ENCODE measurements at places on chromosomes 16 and 17.
A peak's percentile ranks its signal among the peaks of the same experiment; 100 is the strongest.

DNA sequence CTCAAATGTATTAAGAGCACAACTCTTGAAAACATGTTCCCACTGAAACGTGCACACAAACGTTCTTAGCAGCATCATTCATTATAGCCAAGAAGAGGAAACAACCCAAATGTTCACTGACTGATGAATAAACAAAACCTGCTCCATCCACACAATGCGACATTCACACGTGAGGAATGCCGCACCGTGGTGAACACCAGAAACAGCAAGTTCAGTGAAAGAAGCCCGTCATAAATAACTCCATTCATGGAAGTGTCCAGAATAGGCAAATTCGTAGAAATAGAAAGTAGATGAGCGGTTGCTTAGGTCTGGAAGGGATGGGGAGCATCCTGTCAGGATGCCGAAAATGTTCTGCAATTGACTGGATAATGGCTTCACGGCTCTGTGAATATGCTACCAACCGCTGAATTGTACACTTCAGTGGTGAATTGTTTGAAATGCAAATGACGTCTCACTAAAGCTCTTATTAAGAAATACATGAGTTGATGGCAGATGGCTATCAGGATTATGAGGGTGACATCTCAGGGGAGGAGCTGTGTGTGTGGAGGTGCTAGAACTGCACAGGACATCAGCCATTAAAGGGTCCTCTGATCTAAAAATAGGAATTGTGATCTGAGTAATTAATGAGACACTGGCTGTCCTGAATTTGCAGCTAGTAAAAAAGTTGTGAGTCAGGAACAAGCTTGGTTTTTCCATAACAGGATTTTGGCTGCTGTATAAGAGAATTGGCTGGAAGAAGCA is 771.0 kb downstream of the KCNJ18 start:
- DNase-seq = no peak

GRCh38 chr17:77366558-77367245 is 225.9 kb downstream of the SEC14L1 start:
- DNase-seq = no peak

GRCh38 chr17:67461228-67461780 is 84.2 kb downstream of the PITPNC1 start:
- DNase-seq = no peak

DNA sequence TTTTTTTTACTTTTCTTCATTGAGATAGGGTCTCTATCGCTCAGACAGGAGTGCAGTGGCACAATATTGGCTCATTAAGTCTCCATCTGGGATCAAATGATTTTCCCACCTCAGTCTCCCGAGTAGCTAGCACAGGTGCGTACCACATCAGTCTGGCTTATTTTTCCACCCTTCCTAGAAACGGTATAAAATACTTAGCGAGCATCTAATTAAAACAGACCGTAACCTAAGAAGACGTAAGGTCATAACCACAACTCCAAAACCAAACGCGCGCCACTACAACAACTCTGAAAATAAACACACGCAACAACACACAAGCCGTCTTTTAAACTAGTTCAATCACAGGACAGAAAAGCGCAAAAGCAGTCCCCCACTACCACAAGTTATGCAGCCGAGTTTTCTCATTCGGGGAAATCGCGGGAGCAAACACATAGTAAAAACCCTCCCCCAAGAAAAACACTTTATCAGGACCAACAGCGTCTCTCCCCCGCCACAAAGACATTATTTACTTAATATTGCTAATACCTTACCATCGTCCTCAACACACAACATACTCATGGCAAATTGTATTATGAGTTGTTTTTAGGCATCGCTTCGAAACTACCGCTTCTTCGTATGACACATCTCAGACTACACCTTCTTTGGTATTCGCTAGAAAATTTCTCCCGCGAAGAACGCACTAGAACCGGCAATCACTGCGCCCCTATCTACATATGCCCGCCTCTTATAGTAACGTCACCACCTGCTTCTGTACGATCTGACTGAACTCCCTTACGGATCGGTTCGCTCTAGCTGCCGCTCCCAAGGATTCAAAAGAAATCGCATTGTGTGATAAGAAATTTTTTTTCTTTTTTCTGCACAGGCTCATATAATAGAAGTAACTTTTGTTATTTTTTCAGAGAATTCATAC is 32.8 kb downstream of the TEX14 start:
- peak; percentile 91 for DNase-seq

DNA sequence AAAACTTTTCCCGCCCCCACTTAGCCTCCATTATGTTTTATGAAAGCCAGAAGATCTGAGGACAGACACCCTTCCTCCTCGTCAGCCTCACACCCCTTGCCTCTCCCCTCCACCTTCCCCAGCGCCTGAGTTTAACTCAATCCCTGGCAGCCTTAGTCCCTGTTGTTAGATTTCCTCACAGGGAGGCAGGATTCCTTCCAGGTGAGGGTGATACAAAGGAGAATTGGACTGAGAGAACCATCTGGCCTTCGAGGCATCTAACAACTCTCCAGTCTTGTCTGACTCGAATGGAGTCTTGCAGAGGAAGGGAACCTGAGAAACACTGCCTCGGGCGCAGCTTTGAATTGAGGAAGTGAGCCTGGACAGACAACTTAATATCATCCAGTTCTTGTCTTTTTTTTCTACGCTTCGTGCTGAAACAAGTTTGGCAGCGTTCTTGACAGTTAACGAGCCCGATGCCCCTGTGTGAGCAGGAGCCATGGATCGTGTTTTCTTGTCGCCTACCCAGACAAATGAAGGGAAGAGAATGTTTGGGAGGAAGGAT is 1.3 kb upstream of the ZNF768 start:
- no peak for DNase-seq

Measured in stimulated activated effector memory CD8-positive, alpha-beta T cell treated with anti-CD3 and anti-CD28 coated beads, Interleukin-12 subunit alpha, Interleukin-12 subunit beta, amount 100 ng/mL, for 72 hours (primary cell).